Liver (tissue), 10 donors: ENCODE measurements at places on chromosomes 5 and 9. TPM values are rescaled to one million over a fixed set of nuclear protein-coding genes. Genes with fewer than 3 reads are reported as not detected.

DNA sequence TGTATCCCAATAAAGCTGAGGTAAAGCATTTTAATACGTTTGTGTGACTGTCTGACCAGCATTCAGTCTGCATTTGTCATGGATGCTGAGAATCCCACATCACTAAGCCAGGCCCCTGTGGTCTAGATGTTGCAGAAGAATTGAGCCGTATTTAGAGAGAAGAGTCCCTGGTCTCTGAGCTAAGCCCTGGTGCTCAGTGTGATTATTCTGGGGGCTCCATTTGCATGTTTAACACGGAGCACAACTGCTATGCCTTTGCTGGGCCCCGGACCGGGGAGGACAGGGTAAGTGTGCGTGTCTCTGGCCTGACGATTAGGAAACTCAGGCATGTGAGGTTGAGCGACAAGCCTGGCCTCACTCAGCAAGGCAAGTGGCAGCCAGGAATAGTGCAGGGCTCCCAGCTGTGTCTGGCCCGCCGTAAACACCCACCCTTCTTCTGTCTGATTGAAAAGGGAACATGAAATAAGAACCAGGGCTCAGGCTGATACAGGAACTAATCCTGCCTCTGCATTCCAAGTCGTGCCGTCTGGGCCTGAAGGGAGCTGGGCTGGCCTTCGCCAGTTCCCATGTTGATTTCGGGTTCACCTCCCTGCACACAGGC is 22.3 kb downstream of the FAM78A start:
- DNase-seq = no peak

- no peak for DNase-seq
Observed at GRCh38 chr5:116766470-116766947, 191.9 kb upstream of the SEMA6A start.

DNA sequence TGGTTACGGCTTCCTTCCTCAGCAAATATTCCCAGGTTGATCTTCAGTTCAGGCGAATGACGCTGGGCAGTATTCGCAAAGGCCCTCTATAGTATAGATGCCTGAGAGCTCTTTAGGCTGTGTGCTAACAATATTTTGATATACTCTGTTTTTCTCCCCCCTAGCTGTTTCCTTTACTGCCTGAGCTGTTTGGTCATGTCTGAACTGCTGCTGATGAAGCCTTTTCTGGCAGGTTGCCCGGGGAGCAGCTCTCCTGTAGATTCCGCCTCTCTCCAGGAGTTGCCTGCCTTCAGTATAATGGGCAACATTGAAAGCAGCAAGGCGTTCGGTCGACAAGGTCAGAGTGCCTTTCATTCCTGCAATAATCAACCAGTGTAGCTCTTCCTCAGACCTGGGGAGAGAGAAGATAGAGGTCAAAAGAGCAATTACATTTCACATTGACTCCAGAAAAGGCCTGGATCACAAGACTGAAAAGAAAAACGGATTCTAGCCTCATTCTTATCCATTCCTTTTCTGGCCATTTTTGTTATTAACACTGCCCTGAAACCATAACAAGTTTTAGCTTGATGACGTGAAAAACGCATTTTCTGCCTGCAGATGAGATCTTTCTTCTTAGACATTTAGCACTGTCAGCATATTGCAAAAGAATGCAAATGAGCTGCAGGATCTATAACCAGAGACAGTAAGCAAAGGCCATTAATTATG is 60.1 kb upstream of the ZNF608 start:
- DNase-seq = peak; percentile 69

GRCh38 chr5:136080113-136080482 is 51.3 kb downstream of the TGFBI start:
- no peak for DNase-seq

DNA sequence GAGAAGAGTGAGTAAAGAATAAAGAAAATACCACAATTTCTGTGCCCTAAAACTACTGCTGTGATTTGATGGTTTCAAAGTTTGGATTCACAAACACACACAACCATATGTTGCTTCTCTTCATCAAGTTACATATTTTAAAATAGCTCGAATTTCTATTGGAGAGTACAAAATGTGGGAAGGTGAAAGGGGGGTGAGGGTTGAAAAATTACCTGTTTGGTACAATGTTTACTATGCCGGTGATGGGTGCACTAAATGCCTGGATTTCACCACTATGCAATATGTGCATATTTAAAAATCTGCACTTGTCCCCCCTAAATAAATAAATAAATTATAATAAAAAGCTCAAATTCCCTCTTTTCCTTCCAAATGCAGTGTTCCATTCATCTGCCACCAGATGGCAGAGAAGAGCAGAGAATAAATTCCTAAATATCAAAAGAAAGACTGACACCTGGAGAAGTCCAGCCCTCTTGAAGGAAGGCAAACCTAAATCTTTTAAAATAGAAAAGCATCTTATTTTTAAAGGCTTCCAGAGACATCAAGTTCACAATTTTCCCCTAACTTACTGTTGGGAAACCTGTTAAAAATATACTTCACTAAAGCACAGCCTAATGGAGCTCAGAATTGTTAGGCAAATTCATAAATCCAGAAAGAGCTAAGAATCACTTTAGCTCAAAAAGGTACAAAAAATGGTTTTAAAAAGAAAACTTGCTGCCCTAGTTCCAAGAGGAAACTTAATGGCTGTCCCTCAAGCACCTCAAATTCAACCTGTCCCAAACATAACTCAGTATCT is 24.8 kb upstream of the HNRNPA0 start:
- DNase-seq = no peak

Gene CLIC3
- total RNA-seq = 0.33 TPM

- no peak for DNase-seq
Observed at GRCh38 chr5:43515678-43516048, 715 bp upstream of the C5orf34 start.

Gene ACOT12
- total RNA-seq = 76.4 TPM

Gene CARTPT
- total RNA-seq = not detected

GRCh38 chr9:115415450-115415849 is 297.5 kb upstream of the TNC start:
- DNase-seq = no peak
